RWPE1 (cell line): ENCODE measurements at places on chromosomes 7 and 10.

- DNase-seq: no peak
Observed at GRCh38 chr10:66927971-66928770, 2.3 kb downstream of the LRRTM3 start.

DNA sequence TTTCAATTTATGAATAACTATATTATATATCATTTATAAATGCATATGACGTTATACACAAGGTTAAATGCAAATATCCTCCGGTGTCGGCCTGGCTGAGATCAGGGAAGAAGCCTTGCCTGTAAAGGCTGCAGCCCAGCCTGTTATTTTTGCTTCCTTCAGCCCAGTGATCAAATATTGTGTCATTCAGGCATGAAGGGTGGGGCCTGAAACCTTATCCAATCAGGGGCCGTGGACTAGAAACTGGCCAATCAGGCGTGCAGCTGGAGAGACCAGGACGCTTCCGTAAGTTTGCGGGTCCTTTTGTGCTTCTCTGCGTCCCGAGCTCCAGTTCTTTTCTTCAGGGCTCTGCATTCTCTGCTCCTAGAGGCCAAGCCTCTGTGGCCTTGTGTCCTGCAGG lies at the start of gene ZNF722:
Gene ZNF722 (plus strand): TSS at position 301 of the 400 bp plus-strand sequence. CDS start 113 bp downstream, outside the sequence.
- no peak for DNase-seq

DNA sequence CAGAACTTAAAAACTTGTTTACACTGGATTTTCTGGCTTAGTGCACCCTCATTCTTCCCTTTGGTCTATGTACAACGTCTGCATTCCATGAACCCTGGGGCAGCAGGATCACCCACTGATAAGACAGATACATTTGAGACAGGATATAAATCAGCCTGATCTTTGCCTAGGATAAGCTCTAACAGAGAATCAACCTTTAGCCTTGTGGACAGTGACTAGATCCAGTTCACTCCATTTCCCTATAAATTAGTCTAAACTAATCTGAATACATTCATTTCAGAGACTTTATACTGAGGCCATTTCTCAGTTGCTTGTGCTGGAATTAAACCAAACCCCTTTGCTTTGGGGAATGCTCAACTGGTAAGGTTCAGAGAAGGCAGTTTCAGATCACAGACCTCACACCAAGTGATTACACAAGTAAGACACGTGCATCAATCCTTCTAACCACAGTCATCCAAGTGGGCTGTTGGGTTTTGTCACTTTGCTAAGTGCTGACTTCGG lies 639.8 kb upstream of the FZD8 start:
- no peak for DNase-seq

DNA sequence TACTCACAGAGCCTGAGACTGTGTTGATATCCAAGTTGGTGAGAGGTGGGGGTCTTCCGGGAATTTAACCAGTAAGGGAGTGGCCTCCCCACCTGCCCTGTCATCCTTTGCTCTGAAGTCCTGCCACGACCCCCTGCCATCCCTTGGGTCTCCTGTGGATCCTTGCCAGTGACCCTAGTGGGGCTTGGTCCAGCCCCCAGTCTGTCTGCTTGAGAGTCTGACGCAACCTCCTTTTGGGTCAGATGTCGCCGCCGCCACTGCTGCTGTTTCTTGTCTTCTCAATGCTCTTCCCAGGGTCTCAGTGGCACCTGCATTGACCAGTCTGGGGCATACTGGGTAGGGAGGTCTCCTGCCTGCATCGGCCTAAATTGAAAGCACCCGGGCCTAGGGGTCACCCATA lies 28.8 kb downstream of the PAX2 start:
- no peak for DNase-seq

- peak; percentile 73 for DNase-seq
Observed at GRCh38 chr7:17680026-17680425, 260.3 kb downstream of the SNX13 start.
